ENCODE measurements at places on chromosomes 16 and 17. TPM values are rescaled to one million over a fixed set of nuclear protein-coding genes. Genes with fewer than 3 reads are reported as not detected.
A peak's percentile ranks its signal among the peaks of the same experiment; 100 is the strongest.

- H3K27me3 ChIP-seq = no peaks in the 10 kb centered on the region
- H3K4me1 ChIP-seq = peaks cover 28% of the 10 kb centered on the region
- H3K36me3 ChIP-seq = no peaks in the 10 kb centered on the region
- no peak for DNase-seq
- peak overlapping the region; percentile 95 for H3K27ac ChIP-seq
- peak overlapping the region; percentile 66 for H3K4me3 ChIP-seq
Observed at GRCh38 chr17:58330538-58330996, 2.0 kb upstream of the TSPOAP1 start.

- H3K27me3 ChIP-seq = peaks cover 54% of the 10 kb centered on the region
- no peaks in the 10 kb centered on the region for H3K4me1 ChIP-seq
- no peak overlapping the region for H3K27ac ChIP-seq
Observed at GRCh38 chr16:1123525-1124230, 27.6 kb upstream of the C1QTNF8 start.

DNA sequence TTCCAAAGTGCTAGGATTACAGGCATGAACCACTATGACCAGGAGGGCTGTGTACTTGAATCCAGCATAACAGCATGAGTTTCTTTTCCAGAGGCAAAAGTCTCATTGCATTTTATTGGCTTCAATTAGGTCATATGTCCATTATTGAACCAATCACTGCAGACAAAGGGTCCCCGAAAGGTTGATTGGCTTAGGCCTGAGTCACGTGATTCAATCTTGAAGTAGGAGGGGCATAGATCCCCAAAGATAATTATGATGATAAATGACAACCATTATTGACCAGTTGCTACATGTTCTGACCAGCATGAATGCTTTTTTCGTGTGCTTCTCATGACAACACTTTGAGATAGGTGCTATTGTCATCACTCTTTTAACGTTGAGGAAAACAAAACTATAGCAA, 25.3 kb downstream of the CACNG3 start:
- H3K36me3 ChIP-seq = no peaks in the 10 kb centered on the region
- H3K4me1 ChIP-seq = no peaks in the 10 kb centered on the region
- no peak overlapping the region for H3K27ac ChIP-seq
- no peak for DNase-seq

DNA sequence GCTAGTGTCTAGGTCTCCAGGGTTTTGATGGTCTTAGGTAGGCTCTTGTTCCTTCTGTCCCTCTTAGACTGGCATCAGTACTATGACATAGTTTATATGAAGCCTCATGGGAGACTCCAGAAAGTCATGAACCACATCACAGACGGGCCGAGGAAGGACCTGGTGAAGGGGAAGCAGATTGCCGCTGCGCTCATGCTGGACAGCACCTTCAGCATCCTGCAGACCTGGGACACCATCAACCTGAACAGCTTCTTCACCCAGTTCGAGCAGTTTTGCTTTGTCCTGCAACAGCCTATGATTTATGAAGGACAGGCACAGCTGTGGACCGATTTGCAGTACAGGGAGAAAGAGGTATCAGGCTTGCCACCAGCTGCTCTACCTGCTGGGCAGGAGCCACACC, 34.0 kb downstream of the RNF213 start:
- peaks cover 100% of the 10 kb centered on the region for H3K36me3 ChIP-seq
- no peaks in the 10 kb centered on the region for H3K27me3 ChIP-seq
- peak; percentile 18 for DNase-seq
- H3K4me1 ChIP-seq = no peaks in the 10 kb centered on the region
- no peak overlapping the region for H3K4me3 ChIP-seq

- peak overlapping the region; percentile 100 for H3K4me3 ChIP-seq
- peaks cover 66% of the 10 kb centered on the region for H3K4me1 ChIP-seq
- no peaks in the 10 kb centered on the region for H3K36me3 ChIP-seq
- H3K27ac ChIP-seq = peak overlapping the region; percentile 68
Observed at GRCh38 chr17:40064971-40065768, 2.4 kb downstream of the THRA start.

- H3K36me3 ChIP-seq = peaks cover 57% of the 10 kb centered on the region
- peaks cover 15% of the 10 kb centered on the region for H3K4me1 ChIP-seq
- DNase-seq = peak; percentile 70
- no peaks in the 10 kb centered on the region for H3K27me3 ChIP-seq
- H3K27ac ChIP-seq = no peak overlapping the region
Observed at GRCh38 chr16:19071811-19072777, 4.7 kb downstream of the COQ7 start.

- H3K4me3 ChIP-seq = no peak overlapping the region
- H3K4me1 ChIP-seq = peaks cover 4% of the 10 kb centered on the region
- H3K27me3 ChIP-seq = no peaks in the 10 kb centered on the region
- peak overlapping the region; percentile 67 for H3K27ac ChIP-seq
- peak; percentile 42 for DNase-seq
- no peaks in the 10 kb centered on the region for H3K36me3 ChIP-seq
Observed at GRCh38 chr17:302300-302698, 50.3 kb downstream of the RPH3AL start.

DNA sequence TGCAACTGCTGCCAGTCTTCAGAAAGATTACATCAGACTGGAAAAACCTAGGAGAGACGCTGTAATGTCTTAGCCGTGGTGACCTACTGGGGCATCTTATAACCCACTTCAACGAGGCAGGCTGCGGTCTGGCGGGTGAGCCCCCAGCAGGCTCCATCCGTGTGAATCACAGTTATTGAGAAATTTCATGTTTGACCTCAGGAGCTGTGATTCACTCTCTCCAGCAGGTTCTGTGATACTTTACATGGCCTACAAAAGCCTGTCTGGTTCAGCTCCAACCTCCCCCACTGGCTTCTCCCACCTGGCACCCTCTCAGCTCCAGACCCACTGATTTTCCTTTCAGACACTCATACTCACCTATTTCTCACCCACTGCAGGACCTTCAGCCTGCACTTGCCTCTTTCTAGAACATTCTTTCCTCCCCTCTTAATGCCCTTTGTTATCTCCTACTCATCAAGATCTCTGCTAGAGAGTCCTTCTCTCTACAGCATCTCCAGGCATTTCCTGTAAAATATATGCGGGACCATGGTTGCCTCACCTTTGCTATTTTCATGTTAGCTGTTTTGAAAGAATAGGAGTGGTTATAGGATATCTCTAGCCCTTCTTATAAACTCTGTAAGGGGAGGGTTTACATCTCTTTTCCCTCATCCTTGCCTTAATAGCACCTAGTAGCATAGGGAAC, 227.9 kb downstream of the MAF start:
- H3K4me3 ChIP-seq = no peak overlapping the region
- H3K27me3 ChIP-seq = no peaks in the 10 kb centered on the region
- H3K4me1 ChIP-seq = no peaks in the 10 kb centered on the region
- no peak overlapping the region for H3K27ac ChIP-seq
- no peak for DNase-seq
- no peaks in the 10 kb centered on the region for H3K36me3 ChIP-seq

DNA sequence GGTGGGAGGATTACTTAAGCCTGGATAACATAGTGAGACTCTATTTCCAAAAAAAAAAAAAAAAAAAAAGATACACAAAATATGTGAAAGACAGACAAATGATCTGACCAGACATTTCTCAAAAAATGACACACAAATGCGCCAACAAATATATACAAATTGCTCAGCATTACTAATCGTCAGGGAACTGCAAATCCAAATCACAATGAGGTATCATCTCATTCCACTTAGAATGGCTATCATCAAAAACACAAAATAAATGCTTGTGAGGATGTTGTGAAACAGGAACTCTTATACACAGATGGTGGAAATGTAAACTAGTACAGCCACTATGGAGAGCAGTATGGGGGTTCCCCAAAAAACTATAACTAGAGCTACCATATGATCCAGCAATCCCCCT, 62.4 kb downstream of the STX8 start:
- DNase-seq = no peak
- no peaks in the 10 kb centered on the region for H3K4me1 ChIP-seq
- no peak overlapping the region for H3K4me3 ChIP-seq
- H3K27me3 ChIP-seq = no peaks in the 10 kb centered on the region
- no peaks in the 10 kb centered on the region for H3K36me3 ChIP-seq
- H3K27ac ChIP-seq = no peak overlapping the region

DNA sequence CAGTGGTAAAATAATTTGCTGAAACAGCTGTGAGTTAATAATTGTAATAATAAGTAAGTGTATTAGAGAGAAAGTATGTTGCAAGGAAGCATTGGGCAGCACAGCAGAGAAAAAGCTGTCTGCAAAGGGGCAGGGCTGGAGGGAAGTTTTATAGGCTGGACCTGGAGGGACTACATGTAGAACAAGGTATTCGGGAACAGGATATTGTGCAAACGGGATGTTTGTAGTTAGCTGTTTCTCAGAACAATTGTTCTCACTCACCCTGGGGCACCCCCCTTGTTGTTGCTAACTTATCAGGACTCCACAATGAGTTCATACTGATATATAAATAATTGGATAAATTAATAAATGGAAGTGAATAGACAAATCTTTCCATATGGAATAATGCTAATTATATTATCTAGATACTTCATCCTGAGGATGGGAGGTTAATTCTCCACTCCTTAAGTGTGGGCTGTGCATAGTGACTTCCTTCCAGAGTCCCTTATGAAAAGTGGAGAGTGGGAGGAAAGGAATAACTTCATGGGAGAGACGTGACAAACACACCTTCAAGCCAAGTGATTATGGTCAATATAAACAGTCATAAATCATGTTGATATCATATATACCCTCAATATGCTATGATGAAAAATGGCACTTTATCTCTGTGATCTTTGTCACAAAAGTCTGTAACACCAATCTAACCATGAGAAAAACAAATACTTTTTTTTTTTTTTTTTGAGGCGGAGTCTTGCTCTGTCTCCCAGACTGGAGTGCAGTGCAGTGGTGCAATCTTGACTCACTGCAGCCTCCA, 85.4 kb downstream of the PPM1E start:
- H3K27ac ChIP-seq = no peak overlapping the region
- no peaks in the 10 kb centered on the region for H3K4me1 ChIP-seq
- H3K27me3 ChIP-seq = no peaks in the 10 kb centered on the region
- no peak overlapping the region for H3K4me3 ChIP-seq

GRCh38 chr16:28149011-28149888, 62.5 kb downstream of the XPO6 start:
- H3K4me3 ChIP-seq = no peak overlapping the region
- H3K36me3 ChIP-seq = peaks cover 92% of the 10 kb centered on the region
- H3K27me3 ChIP-seq = no peaks in the 10 kb centered on the region
- no peak for DNase-seq
- H3K27ac ChIP-seq = no peak overlapping the region

The TMC5 gene
- total RNA-seq = 62.1 TPM

The KRT39 gene
- 0.59 TPM for total RNA-seq

The CIBAR2 gene
- total RNA-seq = 12.8 TPM

The SLC25A10 gene
- total RNA-seq = 7.3 TPM

The TEKT1 gene
- 9.7 TPM for total RNA-seq

Data from lower lobe of right lung (tissue), 2 donors.